ENCODE measurements at places on chromosomes 2 and 18.

GRCh38 chr2:151808258-151809072 lies 19.8 kb downstream of the ARL5A start:
- DNase-seq: no peak

DNA sequence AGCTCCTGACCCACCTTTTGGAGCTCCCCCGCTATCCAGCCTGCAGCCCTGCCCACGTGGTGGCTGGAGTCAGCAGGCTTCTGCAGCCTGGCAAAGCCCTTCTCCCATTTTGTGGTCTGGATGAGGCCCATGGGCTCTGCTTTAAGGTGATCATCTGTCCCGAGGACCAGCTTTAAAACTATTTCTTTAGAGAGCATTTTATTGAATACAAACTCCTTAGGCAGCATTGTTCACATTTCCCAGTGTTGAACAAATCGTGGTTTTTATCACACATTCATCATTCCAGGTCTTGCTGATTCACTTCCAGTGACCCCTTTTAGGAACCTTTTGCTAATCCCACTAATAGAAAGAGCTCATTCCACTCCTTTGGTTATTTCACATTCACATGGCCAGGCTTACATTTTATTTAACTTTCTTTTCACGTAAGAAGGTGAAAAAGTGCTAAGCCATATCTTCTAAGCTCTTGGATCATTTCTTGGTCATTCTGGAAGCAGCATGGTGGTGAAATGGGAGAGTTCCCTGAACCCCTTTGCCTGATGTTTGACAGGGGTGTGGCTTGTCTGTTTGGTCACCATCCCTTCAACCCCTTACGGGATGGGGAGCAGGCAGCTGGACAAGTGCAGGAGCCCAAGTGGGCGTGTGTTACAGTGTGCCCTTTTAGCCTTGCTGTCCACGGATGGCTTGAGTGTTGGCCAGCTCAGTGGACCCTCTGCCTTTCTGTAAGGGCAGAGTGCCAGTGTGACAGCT lies 80.4 kb upstream of the RAPGEF4 start:
- DNase-seq: no peak

GRCh38 chr2:172734711-172735581 lies 699 bp upstream of the RAPGEF4 start:
- DNase-seq: no peak

- DNase-seq: no peak
Observed at GRCh38 chr2:241020201-241020600, 21.8 kb downstream of the SNED1 start.

- DNase-seq: no peak
Observed at GRCh38 chr18:23938043-23938756, 76.4 kb upstream of the TTC39C start.

- no peak for DNase-seq
Observed at GRCh38 chr18:57794951-57795728, 8.0 kb downstream of the ATP8B1 start.

DNA sequence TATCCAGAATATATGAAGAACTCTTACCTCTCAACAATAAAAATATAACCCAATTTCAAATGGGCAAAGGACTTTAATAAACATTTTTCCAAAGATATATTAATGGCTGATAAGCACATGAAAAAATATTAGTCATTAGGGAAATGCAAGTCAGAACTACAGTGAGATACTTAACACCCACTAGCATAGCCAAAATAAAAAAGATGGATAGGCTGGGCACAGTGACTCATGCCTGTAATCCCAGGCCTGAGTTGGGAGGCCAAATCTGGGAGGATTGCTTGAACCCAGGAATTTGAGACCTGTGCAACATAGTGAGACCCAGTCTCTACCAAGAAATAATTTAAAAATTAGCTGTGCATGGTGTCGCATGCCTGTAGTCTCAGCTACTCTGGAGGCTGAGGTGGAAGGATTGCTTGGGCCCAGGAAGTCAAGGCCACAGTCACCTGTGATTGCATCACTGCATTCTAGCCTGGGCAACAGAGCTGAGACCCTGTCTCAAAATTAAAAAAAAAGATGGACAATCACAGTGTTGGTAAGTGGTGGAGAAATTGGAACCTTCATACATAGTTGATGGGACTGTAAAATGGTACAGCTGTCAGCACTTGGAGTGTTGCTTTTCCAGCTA lies 25.1 kb downstream of the MARCHF7 start:
- DNase-seq: no peak

DNA sequence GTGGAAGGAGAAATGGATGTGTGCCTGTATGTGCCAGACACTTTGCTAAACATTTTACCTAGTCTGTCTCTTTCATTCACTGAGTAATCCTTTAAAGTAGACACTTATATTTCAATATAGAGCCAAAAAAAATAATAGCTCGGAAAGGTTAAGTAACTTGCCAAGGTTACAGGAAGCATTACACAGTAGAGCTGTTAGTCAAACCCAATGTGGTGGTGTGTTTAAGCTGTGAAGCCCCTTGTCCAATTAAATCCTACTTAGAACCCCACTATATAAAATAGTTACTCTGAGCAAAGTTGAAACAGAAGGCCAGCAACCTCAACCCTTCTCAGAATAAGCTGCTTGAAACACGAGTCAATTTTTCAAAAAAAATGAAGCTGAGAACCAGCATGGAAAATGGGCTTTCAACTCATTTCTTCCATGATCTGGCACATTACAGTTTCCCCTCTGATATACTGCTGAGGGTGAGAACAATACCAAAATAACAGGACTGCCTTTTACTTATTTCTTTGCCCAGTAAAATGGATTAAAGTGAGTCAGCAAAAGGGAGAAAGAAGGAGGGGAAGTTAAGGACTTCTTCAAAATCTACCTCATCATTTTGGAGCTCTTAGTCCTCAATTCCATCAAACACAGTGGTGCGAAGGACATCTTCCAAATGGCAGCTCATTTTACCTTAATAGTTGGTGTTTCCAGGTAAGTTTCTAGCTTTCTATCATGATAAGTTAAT lies 7.9 kb downstream of the RDH14 start:
- DNase-seq: no peak

DNA sequence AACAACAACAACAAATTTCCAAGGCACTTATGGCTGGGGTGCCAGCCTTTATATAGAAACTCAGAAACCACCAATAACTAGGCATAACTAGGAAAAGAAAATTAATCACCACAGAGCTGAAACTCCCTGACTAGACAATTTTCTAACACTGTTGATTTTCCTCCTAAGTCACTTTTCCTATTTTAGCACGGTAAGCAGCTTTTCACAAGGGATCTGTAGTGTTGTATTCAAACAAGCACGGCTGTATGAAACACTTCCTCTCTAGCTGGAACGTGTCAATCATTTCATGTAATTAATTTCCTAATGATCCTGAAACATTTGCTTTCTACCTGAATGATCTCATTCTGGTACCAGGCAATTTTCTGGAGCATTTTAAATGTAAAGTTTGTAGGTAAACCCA lies 645.0 kb downstream of the IRS1 start:
- no peak for DNase-seq

- no peak for DNase-seq
Observed at GRCh38 chr18:36303211-36303844, 5.8 kb downstream of the FHOD3 start.

DNA sequence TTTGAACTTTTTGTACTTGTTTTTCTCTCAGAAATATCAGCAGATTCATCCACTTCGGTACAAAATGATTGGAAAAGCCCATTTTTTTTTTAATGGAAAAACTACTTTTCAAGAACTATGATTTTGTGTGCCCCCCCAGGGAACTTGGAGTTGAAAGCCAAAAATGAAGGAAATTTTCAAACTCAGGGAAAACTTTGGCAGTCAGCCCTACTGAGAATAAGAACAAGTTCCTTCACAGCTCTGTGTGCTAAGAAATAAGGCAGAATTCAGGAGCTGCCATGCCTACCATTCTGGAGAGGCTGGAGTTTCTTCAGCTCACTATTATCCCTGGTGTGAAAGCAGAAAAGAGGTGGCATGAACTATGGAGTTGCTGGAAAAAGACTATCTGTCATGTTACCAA lies 226.0 kb upstream of the SLC35G4 start:
- DNase-seq: no peak

DNA sequence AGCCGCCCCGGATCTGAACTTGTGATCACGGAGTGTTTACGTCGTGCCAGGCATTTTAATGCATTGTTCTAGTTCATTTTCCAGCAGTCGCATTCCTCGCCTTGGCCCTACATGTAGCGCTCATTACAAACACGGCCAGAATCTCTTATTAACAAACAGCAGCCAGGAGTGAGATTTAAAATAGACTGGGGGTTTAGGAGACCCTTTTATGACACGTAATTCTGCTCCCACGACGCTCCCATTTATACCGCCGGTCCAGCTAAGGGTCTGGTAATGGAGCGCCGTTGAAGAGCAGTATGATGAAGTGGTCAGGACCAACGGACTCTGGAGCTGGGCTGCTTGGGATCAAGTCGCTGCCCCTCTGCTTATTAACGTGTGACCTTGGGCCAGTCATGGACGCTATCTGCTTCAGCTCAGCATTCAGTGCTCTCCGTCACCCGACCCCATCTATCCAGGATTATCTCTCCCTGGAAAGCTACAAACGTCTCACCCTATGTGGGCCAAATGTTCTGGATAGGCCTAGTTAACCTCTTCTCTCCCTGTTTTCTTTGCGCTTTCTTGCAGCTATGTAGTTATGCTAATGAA lies 745 bp downstream of the MSH2 start:
- no peak for DNase-seq

DNA sequence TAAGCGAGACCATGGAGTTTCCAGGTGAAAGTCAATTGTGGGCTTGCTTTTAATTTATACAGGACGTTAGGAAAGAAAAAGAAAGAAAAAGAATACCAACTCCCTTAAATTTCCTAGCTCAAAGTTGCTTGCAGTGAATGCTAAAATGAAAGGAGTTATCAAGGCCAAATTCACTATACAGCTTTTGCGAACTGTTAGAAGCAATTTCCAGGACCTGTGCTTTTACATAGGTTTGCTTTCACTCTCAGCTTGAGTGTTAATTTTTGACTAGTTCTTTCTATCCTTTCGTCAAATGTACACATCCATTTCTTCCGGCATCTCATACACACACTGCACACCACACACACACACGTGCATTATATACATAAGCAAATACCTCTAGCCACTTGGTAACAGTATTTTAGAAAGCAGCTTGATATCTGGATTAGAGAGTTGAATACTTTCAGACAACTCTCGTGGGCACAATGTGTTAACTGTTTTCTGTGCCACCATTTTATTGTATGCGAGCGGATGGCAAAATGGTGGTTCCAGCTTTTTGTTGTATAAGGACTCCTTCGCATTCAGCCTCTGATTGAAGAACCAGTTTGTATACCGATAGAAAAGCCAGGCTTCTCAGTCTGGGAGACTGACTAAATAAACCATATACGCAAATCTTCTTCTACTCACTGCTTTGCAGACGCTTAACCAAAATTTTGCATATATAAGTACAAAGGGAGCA lies 381.8 kb downstream of the MTX2 start:
- no peak for DNase-seq

DNA sequence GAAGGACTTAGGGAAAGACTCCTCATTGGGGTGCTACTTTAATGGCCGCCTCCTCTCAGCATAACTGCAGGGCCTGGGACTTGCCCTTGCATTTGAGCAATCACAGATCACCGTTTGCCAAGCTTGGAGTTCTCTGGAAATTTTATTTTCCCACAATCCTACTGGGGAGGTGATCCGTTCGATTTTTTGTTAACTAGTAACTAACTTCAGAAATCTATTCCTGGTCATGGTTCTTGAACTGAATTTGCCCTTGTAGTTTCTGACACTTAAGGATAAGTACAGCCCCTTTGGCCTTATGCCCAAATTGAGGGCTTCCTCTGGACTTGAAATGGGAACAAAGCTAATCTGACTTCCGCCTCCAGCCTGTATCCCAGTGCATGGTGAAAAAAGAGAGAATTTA lies 60.5 kb upstream of the ST3GAL5 start:
- DNase-seq: no peak

- DNase-seq: no peak
Observed at GRCh38 chr2:64145714-64146113, 1.5 kb upstream of the PELI1 start.

- no peak for DNase-seq
Observed at GRCh38 chr2:60764736-60765534, 8.9 kb downstream of the PAPOLG start.

GRCh38 chr2:75170889-75171288 lies 28.4 kb downstream of the TACR1 start:
- no peak for DNase-seq

GRCh38 chr2:39407516-39408296 lies 29.4 kb downstream of the MAP4K3 start:
- DNase-seq: no peak

- DNase-seq: no peak
Observed at GRCh38 chr2:193868833-193869232, 1674.1 kb upstream of the TMEFF2 start.

DNA sequence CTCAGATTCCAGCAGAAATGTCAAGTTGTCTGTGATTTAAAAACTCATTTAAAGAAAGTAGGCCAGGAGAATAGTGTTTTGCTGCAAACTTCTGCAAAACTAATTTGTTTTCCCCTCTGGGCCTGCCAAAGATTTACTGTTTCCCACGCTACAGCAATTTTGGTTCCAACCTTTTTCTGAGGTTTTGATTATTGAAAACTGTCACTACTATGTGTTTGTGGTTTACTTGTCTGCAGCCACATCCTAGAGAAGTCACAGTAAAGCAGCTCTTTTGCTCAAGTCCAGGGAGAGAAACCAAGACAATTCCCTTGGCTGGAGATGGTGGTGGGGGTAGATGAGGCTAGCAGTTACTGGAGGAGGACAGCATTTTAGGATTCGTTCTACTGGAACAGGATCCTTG lies 12.8 kb downstream of the IL1R2 start:
- no peak for DNase-seq

DNA sequence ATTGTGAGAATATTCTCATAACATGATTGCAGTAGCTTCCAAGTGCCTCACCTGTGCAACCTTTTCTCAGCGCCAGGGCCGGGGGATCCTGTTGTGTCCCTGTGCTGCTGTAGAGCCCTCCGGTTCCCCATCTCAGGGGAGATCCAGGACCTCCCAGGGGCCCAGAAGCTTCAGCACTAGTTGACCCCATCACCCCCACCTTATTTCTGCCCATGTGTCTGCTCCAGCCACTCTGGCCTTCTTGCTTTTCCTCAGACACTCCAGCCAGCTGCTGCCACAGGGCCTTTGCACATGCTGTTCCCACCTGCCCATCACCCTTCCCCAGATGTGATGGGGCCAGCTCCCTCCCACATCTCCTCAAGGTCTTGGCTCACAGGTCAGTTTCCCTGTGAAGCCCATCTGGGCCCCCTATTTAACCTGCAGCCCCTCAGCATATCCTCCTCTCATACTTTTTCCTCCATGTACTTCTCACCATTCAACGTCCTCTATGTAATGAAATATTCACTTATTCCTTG lies 226.5 kb downstream of the SEPTIN10 start:
- no peak for DNase-seq

GRCh38 chr2:42359965-42360483 lies 993 bp downstream of the COX7A2L start:
- DNase-seq: peak; percentile 77

- DNase-seq: no peak
Observed at GRCh38 chr2:15158532-15158931, 402.6 kb downstream of the NBAS start.

DNA sequence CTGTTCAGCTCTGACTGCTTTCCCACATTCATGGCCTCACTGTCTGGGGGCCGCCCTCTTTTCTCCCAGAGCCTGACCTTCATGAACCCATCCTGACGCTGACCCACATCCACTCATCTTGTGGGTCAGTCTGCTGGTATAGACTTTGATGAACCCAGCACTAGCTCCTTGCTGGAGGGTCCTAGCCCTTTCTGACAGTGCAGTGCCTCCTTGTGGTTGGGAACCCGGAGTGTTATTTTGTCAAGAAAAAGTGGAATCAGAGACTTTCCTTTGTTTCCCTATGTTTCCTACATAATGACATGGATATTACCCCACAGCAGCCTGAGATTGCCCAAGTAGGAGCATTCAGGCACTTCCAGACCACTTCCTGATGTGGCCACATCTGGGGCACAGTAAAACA lies 19.3 kb upstream of the OSR1 start:
- DNase-seq: no peak
